ENCODE measurements at places on chromosomes 6 and 20. TPM values are rescaled to one million over a fixed set of nuclear protein-coding genes. Genes with fewer than 3 reads are reported as not detected.

The CLVS2 gene
- total RNA-seq: 0.04 TPM

The LY86 gene
- total RNA-seq: 4.1 TPM

The PACSIN1 gene
- 0.49 TPM for total RNA-seq

The FAM8A1 gene
- total RNA-seq: 35.2 TPM

The FAM83C gene
- total RNA-seq: not detected

The SLC32A1 gene
- not detected for total RNA-seq

The HLA-F gene
- 71.2 TPM for total RNA-seq

The RPS18 gene
- total RNA-seq: 1,733 TPM

The BTBD3 gene
- 52.5 TPM for total RNA-seq

The PDCD2 gene
- 42.1 TPM for total RNA-seq

The BCKDHB gene
- 25.0 TPM for total RNA-seq

The SDC4 gene
- total RNA-seq: 77.7 TPM

The TFAP2D gene
- not detected for total RNA-seq

Measured in sciatic nerve (tissue), 2 donors.